ENCODE measurements at places on chromosomes 5 and 9.

DNA sequence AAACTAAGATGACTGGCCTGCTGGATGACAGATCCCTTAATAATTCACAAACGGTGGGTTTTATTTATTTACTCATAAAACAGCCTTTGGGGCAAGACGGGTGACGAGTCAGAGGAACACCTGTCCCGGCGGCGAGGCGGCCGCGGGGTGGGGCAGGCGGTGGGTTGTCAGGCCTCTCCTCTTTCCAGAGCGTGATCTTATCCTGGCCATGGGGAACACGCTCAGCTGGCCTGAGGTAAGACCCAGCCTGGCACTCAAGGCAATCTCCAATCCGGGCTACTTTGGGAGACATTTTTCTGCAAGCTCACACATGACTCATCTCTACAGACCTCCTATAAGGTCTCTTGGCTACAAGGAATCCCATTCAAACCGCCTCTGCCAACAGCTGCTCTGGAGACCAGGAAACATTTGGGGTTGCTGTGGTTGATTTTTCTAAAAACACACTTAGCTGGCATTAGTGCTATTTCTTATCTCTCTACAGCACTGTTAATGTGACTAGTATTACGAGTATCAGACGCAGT lies 6.3 kb downstream of the RAPGEF1 start:
- H3K36me3 ChIP-seq, result peaks cover 6% of the 10 kb centered on the region
- peak; percentile 57 for DNase-seq
- peak overlapping the region; percentile 16 for H3K27ac ChIP-seq
- no peaks in the 10 kb centered on the region for H3K27me3 ChIP-seq
- no peak overlapping the region for H3K4me3 ChIP-seq

GRCh38 chr9:71384343-71384742 lies 262.9 kb upstream of the TRPM3 start:
- H3K27ac ChIP-seq, result no peak overlapping the region
- no peak for DNase-seq
- no peaks in the 10 kb centered on the region for H3K36me3 ChIP-seq
- H3K4me1 ChIP-seq, result no peaks in the 10 kb centered on the region
- no peak overlapping the region for H3K4me3 ChIP-seq

DNA sequence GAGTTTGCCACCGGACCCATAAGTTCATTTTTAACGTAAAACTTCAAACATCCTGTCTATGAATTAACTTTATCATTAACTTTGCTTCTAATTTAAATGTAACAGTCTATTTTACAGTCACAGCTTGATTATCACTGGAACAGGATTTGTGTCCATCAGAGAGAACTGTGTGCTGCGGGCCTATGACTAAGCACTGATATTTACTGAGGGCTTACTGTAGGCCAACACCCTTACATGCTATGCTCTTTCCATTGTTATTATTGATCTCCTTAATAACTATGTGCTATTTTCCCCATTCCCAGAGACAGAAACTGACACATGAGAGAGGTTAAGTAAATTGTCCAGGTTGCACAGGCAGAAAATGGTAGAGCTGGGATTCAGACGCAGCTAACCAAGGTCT lies 24.0 kb upstream of the GPR151 start:
- DNase-seq, result no peak
- no peaks in the 10 kb centered on the region for H3K4me1 ChIP-seq
- H3K4me3 ChIP-seq, result no peak overlapping the region
- H3K27ac ChIP-seq, result no peak overlapping the region

- no peak for DNase-seq
- peaks cover 9% of the 10 kb centered on the region for H3K27me3 ChIP-seq
Measured at GRCh38 chr5:141716009-141716408, 34.0 kb upstream of the ARAP3 start.

DNA sequence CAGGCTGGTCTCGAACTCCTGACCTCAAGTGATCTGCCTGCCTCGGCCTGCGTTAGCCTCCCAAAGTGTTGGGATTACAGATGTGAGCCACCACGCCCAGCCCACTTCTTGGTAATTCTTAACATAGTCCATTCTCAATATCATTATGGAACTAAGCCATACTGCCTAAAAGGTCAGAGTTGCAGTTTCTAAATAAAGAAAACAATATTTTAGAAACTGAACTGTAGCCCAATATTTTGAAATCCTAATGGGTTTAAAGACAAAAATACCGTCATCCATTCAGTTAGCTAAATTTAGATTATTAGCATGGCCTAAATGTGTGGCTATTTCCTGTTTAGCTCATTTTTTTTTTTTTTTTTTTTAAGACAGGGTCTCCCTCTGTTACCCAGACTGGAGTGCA lies 99.5 kb downstream of the USP20 start:
- H3K36me3 ChIP-seq, result peaks cover 55% of the 10 kb centered on the region
- no peak for DNase-seq
- no peak overlapping the region for H3K4me3 ChIP-seq
- no peaks in the 10 kb centered on the region for H3K27me3 ChIP-seq
- H3K4me1 ChIP-seq, result peaks cover 25% of the 10 kb centered on the region
- peak overlapping the region; percentile 20 for H3K27ac ChIP-seq

DNA sequence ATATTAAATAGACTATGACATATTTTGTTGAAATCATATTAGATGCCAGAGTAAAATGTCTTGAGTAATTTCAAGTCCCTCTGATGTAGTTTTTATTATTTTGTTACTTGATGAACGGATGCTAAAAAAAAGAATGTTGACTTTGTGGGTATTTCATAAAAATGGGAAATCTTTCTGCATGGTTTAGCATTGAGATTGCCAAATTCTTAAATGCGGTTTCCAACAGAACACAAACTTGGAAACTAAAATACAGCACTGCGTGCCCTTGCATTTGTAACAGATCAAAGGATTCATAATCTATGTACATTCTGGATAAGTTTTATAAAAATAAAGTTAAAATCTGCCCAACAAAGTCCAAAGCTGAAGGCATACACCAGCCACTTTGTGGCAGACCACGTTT lies 425.5 kb upstream of the DAB2 start:
- no peak overlapping the region for H3K4me3 ChIP-seq
- H3K27ac ChIP-seq, result no peak overlapping the region
- no peaks in the 10 kb centered on the region for H3K36me3 ChIP-seq
- no peaks in the 10 kb centered on the region for H3K4me1 ChIP-seq
- DNase-seq, result no peak

DNA sequence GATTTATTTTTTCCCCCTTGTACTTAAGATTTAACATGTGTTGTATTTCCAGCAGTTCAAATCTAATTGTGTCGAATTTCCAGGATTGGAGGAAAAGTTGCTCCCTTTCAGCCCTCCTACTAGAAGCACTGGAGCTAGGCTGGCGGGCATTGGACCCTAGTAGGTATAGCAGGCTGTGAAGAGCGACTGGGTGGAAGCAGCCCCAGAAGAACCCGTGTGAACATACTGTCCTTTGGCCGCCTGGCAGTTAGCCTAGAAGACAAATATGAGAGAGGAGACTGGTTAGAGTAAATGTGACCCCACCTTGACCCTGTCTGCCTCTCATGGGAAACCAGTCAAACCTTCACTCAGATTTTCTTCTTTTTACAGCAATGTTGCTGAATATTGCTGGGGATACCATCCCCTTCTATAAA lies 13.9 kb downstream of the ALDOB start:
- no peak for DNase-seq
- no peaks in the 10 kb centered on the region for H3K4me1 ChIP-seq
- no peak overlapping the region for H3K4me3 ChIP-seq
- no peak overlapping the region for H3K27ac ChIP-seq

GRCh38 chr9:69502671-69503301 lies 169.4 kb downstream of the APBA1 start:
- no peak for DNase-seq
- no peak overlapping the region for H3K4me3 ChIP-seq
- H3K27ac ChIP-seq, result no peak overlapping the region
- H3K27me3 ChIP-seq, result no peaks in the 10 kb centered on the region
- no peaks in the 10 kb centered on the region for H3K36me3 ChIP-seq

DNA sequence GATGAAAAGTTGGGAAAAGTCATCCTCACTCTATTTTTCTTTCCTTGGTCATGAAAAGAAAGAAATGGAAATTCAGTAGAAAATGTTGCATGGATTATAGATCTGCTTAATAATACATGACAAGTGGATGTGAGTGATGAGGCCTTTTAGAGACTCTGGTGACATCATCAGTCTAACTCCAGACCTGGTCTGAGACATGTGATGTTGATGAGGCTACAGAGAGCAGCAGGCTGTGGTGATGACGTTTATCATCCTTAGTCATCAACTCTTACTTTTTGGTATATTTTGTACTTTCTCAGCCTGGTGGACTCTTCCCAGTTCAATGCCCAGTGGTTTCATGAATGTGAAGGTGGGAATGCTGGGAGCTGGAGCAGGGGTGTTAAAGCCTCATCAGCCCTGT lies 116.4 kb downstream of the TTLL11 start:
- H3K4me3 ChIP-seq, result no peak overlapping the region
- no peaks in the 10 kb centered on the region for H3K36me3 ChIP-seq
- H3K27ac ChIP-seq, result no peak overlapping the region
- H3K4me1 ChIP-seq, result no peaks in the 10 kb centered on the region

DNA sequence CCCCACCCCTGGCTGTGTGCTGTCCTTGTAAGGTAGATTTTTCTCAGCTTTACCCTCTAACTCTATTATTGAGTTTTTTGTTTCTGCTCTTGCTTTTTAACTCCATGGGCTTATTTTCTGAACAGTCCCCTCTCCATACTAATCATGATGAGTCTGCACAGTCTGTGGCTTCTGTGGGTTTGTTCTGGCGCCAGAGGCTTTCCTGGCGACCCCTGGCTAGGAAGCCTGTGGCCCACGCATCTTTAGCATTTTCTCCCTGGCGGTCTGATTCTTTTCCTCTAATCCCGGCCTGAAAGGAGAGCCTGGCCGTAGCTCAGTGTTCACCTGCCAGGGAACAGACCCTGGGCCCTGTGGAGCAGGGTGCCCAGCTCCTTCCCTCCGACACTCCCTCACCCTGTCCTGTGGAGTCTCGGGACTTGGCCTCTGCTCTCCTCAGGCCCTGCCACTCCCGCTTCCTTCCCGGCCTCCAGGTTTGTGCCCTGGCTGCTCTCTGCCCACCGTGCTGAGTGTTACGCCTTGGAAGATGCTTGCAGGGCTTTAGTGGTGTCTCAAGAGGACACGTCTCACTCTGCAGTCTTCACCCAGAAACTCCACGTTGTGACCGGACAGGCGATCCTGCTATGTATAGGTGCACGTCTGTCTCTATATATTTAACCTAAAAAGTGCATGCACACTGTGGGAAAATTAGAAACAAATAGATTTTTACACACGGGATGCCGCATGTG lies 31.7 kb upstream of the LRRC14B start:
- H3K27me3 ChIP-seq, result peaks cover 2% of the 10 kb centered on the region
- H3K4me1 ChIP-seq, result no peaks in the 10 kb centered on the region
- no peak for DNase-seq
- no peaks in the 10 kb centered on the region for H3K36me3 ChIP-seq

DNA sequence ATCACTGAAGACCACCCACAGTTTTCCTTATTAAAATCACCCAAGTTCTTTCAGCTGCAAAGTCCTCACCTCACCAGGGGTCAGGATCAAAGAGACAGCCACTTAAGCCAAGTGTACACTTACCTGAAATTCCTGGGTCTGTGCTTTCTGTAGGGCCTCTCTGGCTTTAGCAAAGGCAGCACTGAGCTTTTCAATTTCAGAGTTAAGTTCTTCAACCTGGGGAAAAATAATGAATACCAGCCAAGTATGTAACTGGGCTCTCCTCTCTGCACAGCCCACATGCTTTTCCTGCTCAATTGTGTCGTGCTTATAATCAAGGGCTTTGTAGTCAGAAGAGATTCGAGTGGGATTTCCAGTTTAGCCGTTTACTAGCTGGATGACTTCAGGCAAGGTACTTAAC lies 55.1 kb downstream of the CDK5RAP2 start:
- H3K27me3 ChIP-seq, result no peaks in the 10 kb centered on the region
- H3K36me3 ChIP-seq, result peaks cover 85% of the 10 kb centered on the region
- no peak overlapping the region for H3K4me3 ChIP-seq
- H3K27ac ChIP-seq, result no peak overlapping the region
- H3K4me1 ChIP-seq, result no peaks in the 10 kb centered on the region
- no peak for DNase-seq

DNA sequence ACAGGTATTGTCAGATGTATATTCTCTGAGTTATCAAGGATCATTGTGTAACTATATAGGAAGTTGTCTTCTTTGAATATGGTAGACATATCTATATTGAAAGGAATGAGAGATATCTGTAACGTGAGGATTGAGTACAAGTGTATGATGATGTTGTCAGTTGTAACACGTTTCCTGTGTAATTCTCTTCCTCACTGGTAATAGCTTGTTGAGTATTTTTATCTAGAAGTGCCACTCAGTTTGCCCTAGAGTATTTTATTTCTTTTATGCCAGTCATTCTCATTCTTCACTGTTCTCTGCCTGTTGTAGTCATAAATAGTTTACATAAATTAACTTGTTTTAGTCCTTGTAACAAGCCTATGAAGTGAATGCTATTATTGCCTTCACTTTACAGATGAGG lies 172.1 kb downstream of the BAAT start:
- no peak for DNase-seq
- no peak overlapping the region for H3K4me3 ChIP-seq
- no peak overlapping the region for H3K27ac ChIP-seq
- no peaks in the 10 kb centered on the region for H3K27me3 ChIP-seq
- no peaks in the 10 kb centered on the region for H3K36me3 ChIP-seq

GRCh38 chr9:136850866-136851775 lies 1.0 kb upstream of the MAMDC4 start:
- DNase-seq, result no peak
- peaks cover 18% of the 10 kb centered on the region for H3K4me1 ChIP-seq
- no peak overlapping the region for H3K27ac ChIP-seq
- no peaks in the 10 kb centered on the region for H3K27me3 ChIP-seq
- H3K36me3 ChIP-seq, result peaks cover 23% of the 10 kb centered on the region

- peaks cover 11% of the 10 kb centered on the region for H3K36me3 ChIP-seq
- peak overlapping the region; percentile 89 for H3K27ac ChIP-seq
- H3K4me3 ChIP-seq, result peak overlapping the region; percentile 69
- H3K27me3 ChIP-seq, result no peaks in the 10 kb centered on the region
- DNase-seq, result no peak
Measured at GRCh38 chr9:86281593-86282076, 703 bp downstream of the ISCA1 start.

GRCh38 chr5:121805911-121806310 lies 45.8 kb upstream of the FTMT start:
- no peak overlapping the region for H3K4me3 ChIP-seq
- H3K27me3 ChIP-seq, result no peaks in the 10 kb centered on the region
- DNase-seq, result no peak
- no peaks in the 10 kb centered on the region for H3K36me3 ChIP-seq

DNA sequence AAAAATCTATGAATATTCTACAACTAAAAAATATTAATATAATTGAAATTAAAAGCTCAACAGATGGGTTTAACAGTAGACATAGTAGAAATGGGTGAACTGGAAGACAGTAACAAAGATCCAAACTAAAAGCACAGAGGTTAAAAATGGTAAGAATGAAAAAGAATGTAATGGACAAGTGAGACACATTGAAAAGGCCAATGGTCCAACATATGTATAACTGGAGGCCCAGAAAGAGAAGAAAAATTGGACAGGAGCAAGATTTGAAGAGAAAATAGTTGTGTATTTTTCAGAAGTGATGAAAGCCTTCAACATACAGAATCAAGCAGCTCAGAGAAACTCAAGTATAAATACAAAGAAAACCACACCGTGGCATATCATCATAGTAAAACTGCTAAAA lies 58.6 kb downstream of the PCDHGC5 start:
- H3K4me3 ChIP-seq, result no peak overlapping the region
- H3K4me1 ChIP-seq, result no peaks in the 10 kb centered on the region
- no peak for DNase-seq
- no peaks in the 10 kb centered on the region for H3K27me3 ChIP-seq
- H3K27ac ChIP-seq, result no peak overlapping the region
- H3K36me3 ChIP-seq, result peaks cover 85% of the 10 kb centered on the region

GRCh38 chr9:73183917-73184861 lies 32.5 kb downstream of the ANXA1 start:
- 0 out of 2 replicates have a peak overlapping the region, but pooled peaks have one; percentile 8 for H3K27ac ChIP-seq
- DNase-seq, result no peak
- no peaks in the 10 kb centered on the region for H3K27me3 ChIP-seq
- peaks cover 11% of the 10 kb centered on the region for H3K4me1 ChIP-seq
- no peaks in the 10 kb centered on the region for H3K36me3 ChIP-seq
